ENCODE measurements at places on chromosomes 7 and 10.

GRCh38 chr10:7618461-7618860, 48.3 kb downstream of the ITIH5 start:
- no peak for DNase-seq

- DNase-seq = no peak
Observed at GRCh38 chr7:100963874-100964273, 5.5 kb upstream of the MUC12 start.

- DNase-seq = no peak
Observed at GRCh38 chr10:114697061-114697598, 39.1 kb upstream of the ABLIM1 start.

DNA sequence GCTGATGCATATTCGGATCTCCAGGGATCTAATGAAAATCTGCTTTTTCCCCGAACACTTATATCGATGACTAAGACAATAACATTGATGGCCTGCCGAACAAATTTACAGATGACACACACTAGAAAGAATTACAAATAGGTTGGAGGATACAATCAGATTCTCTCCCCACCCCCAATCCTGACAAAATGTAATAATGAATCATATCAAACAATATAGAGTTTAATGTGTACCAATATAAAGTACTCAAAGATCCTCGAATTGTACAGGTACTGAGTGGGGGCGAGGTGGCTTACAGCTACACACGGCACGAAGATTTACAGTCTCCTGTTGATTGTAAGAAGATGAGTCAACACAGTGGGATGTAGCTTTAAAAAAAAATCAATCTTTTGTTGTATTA, 182.7 kb upstream of the MKLN1 start:
- DNase-seq = no peak

- DNase-seq = no peak
Observed at GRCh38 chr10:34351161-34351560, 463.9 kb downstream of the PARD3 start.
